WTC11 (cell line): ENCODE measurements at places on chromosomes 4 and X. TPM values are rescaled to one million over a fixed set of nuclear protein-coding genes. Genes with fewer than 3 reads are reported as not detected.
A peak's percentile ranks its signal among the peaks of the same experiment; 100 is the strongest.

Gene XAGE1B
- total RNA-seq: 0.37 TPM in 1 of 3 replicates, not detected in the others

- peaks cover 7% of the 10 kb centered on the region for H3K4me1 ChIP-seq
- H3K27me3 ChIP-seq: no peaks in the 10 kb centered on the region
- no peaks in the 10 kb centered on the region for H3K36me3 ChIP-seq
- H3K4me3 ChIP-seq: no peak overlapping the region
- H3K27ac ChIP-seq: no peak overlapping the region
Measured at GRCh38 chr4:34720571-34720970, 1523.7 kb downstream of the ARAP2 start.

Gene ITIH6
- 0.02 to 0.05 TPM (median 0.04 TPM) in 3 replicates for total RNA-seq

Gene ARR3
- not detected in 3 replicates for total RNA-seq

DNA sequence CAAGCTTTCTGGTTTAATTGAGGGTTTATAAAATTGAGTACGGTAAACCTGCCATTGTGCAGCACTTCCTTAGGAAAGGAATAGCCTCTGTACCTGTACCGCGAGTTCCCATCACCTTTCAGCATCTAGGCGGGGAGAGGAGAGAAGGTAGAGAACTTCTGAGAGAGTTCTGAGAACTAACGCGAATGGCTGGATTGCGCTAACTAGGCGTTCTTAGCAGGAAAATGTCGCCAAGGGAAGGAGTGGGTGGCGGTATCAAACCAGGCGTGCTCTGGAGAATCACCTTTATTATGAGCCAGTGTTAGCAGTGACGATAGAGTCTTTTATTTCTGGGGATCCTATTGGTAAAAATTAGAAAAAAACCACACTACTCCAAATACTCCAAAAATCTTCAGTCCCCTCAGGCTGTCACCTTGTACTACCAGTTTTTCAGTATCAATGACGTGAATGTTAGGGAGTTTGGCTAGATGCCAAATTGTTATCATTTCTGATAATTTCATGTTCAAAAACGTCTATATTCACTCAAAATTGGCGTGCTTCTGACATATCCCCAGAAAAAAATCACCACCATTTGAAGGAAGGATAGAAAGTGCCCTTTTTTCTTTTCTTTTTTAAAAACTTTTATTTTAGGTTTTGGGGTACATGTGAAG is 1.4 kb downstream of the UGT8 start:
- no peak overlapping the region; the same call in 1 of the 2 replicates for H3K4me3 ChIP-seq
- peak overlapping the region; percentile 43 for H3K27ac ChIP-seq
- peaks cover 18% of the 10 kb centered on the region for H3K36me3 ChIP-seq
- peaks cover 4% of the 10 kb centered on the region for H3K27me3 ChIP-seq
- peak; percentile 20 for DNase-seq

DNA sequence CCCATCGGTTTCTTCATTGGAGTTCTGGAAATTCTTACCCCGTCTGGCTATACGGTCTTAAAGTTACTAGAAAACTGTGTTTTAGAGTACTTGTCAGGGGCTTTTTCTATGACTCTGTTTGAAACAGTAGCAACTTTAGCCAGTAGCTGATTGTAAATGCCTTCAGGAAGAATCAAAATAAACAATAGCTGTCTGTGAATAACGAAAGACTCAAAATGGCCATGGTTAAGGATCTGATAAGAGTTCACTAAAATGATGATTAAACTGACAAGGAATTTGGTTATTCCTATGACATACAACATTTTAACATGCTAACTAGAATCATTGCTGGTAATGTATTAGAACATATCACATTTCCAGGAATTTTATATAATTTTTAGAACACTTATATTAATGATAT is 191.0 kb downstream of the EVC2 start:
- H3K4me1 ChIP-seq: no peaks in the 10 kb centered on the region
- H3K4me3 ChIP-seq: no peak overlapping the region
- H3K27ac ChIP-seq: no peak overlapping the region
- H3K27me3 ChIP-seq: peaks cover 22% of the 10 kb centered on the region
- H3K36me3 ChIP-seq: peaks cover 25% of the 10 kb centered on the region
- no peak for DNase-seq

DNA sequence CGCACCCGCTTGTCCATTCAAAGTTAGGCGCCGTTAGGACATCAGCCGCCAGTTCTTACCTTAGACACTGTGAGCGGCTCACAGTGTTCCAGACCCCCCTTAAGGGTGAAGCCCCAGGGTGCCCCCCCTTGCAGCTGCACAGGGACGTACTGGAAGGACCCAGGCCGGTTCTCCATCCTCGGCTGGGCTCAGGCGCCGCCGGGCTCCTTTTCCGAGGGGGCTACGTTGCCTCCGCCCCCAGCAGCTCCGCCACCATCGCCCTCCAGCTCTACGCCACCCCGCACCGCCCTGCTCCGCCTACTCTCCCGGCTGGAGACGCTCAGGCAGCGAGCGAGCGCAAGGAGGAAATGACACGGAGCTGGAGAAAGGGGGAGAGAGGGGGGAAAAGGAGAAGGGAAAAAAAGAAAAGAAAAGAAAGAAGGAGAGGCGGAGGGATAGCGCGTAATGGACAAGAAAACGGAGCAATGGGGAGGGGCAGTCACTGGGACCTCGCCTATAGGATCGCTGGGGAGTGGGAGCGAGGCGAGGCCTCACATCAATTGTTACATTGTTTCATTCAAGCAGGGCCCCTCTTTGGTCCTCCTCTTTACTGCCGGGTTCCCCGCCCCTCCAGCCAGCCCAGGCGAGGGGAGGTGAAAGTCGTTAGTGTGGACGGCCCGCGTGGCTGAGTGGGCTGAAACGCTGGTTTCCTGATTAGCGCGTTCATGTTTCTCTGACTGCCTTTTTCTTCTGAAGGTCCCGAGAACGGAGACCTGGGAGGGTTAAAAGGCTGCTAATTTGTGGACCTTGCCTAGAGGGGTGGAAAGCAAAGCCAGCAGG is at the start of gene SHROOM4:
TSS of gene SHROOM4 (minus strand) at position 352 of the 819 bp plus-strand sequence. CDS start at position 176, 176 bp downstream.
- H3K27ac ChIP-seq: peak within 1 kb of the TSS; percentile 60
- no peaks in the 10 kb centered on the region; the same call in 1 of the 2 replicates for H3K36me3 ChIP-seq
- peaks cover 6% of the 10 kb centered on the region; the same call in 1 of the 2 replicates for H3K27me3 ChIP-seq
- peak; percentile 64 for DNase-seq
